ENCODE measurements at places on chromosomes 2 and 18.
A peak's percentile ranks its signal among the peaks of the same experiment; 100 is the strongest.

- peak; percentile 76 for DNase-seq
Measured at GRCh38 chr2:30305235-30305634, 73.9 kb downstream of the LBH start.

GRCh38 chr2:143262389-143262788 is 133.2 kb downstream of the ARHGAP15 start:
- no peak for DNase-seq

GRCh38 chr2:234885118-234885517 is 66.7 kb upstream of the SH3BP4 start:
- no peak for DNase-seq

DNA sequence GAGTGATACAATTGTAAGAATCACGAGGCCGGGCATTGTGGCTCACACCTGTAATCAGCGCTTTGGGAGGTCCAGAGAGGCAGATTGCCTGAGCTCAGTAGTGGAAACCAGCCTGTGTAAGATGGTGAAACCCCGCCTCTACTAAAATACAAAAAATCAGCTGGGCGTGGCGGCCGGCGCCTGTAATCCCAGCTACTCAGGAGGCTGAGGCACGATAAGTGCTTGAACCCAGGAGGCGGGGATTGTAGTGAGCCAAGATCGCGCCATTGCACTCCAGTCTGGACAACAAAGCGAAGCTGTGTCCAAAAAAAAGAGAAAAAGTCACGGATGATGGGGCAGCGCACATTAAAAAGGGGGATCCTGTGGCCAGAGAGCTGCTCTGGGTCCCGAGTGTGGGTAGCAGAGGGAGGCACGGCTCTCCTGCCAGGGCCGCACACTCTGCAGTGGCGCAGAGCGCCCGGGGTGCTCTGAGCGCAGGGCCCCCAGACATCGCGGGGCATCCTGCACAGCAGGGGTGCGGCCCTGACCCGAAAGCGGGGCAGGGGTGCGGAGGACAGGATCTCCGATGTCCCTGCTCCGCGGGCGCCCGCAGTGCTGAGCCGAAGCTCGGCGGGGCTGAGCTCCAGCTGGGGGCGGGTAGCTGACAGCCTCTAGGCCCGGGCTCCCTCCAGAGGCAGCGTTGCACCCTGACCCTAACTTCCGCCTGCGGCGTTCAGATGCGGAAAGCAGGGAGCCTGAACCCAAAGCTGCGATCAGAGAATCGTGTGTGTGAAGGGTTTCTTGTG is 30.4 kb upstream of the RAB6D start:
- peak; percentile 17 for DNase-seq

GRCh38 chr2:19174176-19174575 is 184.2 kb downstream of the OSR1 start:
- no peak for DNase-seq

GRCh38 chr18:22542406-22542835 is 124.7 kb upstream of the CTAGE1 start:
- peak; percentile 72 for DNase-seq

DNA sequence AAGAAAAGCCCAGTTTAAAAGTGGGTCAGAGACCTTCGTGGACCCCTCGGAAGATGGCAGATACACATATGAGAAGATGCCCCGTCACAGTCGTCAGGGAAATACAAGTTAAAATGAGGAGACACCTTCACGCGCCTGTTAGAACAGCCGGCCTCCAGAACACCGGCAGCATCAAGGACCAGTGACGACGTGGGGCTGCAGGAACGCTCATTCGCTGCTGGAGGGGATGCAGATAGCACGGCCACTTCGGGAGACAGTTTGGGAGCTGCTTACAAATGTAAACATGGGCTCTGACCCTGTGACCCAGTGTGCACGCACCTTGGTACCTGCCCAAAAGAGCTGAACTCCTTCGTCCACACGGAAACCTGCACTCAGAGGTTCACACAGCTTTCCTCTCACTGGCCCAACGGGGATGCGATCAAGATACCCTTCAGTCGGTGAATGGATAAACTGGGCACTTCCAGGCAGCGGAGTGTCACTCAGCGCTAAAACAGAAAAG is 83.7 kb upstream of the CTDP1 start:
- DNase-seq, result no peak

DNA sequence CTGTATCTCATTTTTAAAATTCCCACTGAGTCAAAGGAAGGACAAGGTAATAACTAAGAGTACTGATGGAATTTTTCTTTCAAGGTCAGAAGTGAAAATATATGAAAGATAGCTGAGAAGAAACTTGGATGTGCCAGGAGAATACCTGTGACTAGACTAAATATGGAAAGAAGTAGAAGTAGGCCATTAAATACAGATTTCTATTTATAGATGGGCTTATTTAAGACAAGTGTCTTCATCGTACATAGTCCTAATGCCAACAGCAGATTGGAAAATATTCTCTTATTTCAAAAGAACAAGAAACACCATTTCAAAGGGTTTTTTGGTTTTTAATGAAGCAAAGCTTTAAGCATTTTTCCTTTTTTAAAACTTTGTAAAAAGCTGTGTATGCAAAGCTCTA is 22.0 kb downstream of the UGP2 start:
- no peak for DNase-seq

- DNase-seq, result peak; percentile 41
Measured at GRCh38 chr2:17148407-17149145, 369.7 kb downstream of the RAD51AP2 start.

DNA sequence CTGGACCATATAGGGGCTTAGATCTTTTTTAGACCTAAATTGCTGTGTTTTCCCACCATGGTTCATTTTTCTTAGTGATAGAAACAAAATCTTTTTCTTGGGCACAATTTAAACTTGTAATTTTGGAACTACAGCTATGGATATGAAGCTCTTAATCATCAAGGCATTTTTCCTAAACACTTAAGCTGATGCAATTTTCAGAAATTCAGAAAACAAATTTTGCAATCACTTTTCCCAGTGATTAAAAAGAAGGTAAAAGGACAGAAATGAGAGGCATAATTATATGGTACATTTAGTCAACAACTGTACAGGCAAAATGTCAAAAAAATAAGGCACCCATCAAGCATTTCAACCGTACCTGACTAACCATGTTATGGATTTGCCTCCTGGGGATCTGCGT is 665.4 kb downstream of the XIRP2 start:
- no peak for DNase-seq

GRCh38 chr2:172888714-172889669 is 153.3 kb downstream of the RAPGEF4 start:
- DNase-seq, result no peak

GRCh38 chr2:232330068-232330999 is 48.2 kb upstream of the ALPP start:
- no peak for DNase-seq

- no peak for DNase-seq
Measured at GRCh38 chr2:224776795-224777558, 60.8 kb upstream of the CCDC195 start.

GRCh38 chr2:109079590-109079989 is 49.4 kb upstream of the SH3RF3 start:
- no peak for DNase-seq

GRCh38 chr2:69147841-69148533 is 135.0 kb downstream of the ANTXR1 start:
- no peak for DNase-seq

DNA sequence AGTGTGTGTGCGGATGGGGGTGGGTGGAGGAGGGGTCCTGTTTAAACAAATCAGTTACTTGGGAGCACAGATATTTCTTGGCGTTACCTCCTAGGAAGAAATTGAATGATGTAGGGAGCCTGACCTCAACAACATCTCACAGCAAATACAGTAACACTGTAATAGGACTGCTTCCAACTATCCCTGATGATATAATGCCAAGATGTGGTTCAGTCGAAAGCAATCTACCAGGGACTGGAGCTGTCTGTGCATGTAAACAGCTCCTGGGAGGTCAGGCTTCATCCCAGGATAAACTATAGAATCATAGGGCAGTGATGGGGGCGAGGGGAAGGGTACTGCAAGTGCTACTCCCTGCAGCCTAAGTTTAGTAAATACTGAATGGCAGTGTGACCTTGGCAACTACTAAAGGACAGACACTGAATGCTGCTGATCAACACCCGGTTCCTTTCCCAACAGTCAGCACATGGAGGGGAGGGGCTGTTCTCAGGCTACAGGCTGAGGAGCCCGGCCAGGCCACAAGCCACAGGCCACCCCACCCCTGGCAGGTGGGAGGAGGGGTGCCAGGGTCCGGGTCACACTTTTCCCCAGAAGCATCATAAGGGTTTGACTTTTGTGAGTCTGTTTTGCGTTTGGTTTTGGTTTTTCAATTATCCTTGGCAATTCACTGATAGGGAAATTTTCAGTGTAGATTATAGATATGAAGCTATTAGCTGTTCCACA is 85.3 kb upstream of the ZNF397 start:
- DNase-seq, result no peak

DNA sequence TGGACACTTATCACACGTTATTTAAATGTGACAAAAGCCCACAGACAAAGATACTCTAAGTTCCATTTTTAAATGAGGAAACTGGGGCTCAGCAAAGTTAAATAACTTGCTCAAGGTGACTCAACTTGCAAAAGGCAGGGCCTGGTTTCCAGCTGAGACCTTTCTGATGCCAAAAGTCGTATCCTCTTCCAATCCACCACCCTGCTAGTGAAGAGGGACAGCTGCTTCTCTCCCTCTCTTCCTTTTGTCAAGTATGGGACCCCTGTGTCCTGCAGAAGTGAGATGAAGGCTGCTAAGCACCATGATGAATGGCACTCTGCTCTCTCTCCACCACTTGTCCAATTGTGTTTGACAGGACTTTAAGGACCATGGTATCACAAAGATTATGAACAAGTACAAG is 140.9 kb downstream of the DYM start:
- no peak for DNase-seq

- DNase-seq, result no peak
Measured at GRCh38 chr2:144625226-144625625, 105.3 kb upstream of the ZEB2 start.

DNA sequence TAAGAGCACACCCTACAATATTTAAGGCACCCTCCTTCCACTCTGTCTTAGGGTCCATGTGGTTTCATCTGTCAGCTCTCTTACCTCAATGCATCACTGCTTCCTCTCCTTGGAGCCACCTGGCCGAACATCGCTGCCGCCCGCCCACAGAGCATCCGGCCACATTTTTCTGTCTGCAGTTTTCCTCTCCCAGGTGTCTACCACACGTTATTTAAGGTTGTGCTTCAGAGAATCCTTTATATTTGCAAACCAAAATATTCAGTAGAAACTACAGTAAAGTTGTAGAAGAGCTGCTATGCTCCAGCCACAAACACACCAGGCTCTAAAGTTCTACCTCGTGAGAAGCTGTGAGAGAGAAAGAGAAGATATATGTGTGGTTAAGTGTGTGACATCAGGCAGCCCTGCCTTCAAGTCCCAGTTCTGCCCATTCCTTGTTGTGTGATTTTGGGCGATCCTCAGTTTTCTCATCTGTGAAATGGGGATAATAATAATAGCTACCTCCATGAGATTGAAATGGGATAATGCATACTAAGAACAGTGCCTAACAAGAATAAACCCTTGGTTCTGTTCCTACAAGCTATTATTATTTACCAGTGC is 4.9 kb upstream of the STK17B start:
- DNase-seq, result no peak

DNA sequence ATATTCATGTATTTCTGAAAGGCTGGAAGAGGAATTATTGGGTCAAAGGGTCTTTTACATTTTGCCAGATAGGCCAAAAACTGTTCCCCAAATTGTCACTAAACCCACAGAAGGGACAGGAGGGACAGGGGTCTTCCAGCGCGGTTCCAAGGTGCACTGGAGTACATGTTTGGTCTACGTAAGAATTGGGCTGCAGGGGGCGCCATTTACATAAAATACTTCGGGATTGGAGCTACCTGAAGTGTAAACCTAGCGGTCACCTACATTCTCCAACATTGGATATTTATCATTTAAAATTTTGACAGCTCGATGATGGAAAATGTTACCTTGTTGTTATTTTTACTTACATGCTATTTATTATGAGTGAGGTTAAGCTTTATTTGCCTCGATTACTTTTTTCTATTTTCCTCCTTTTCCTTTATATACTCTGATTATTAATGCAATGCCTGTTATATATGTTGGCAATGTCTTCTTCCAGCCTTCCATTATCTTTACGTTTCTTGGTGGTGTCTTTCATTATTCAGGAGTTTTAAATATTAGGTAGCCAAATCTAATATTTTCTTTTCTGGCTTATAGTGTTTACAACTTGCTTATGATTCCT is 43.0 kb upstream of the RAB6C start:
- DNase-seq, result peak; percentile 22

GRCh38 chr2:24380820-24381219 is 20.5 kb upstream of the ITSN2 start:
- DNase-seq, result no peak

- DNase-seq, result no peak
Measured at GRCh38 chr2:49123600-49123999, 30.7 kb downstream of the FSHR start.

- DNase-seq, result no peak
Measured at GRCh38 chr2:144580521-144581161, 60.7 kb upstream of the ZEB2 start.

GRCh38 chr18:24060644-24061043 is 46.1 kb downstream of the TTC39C start:
- DNase-seq, result no peak

DNA sequence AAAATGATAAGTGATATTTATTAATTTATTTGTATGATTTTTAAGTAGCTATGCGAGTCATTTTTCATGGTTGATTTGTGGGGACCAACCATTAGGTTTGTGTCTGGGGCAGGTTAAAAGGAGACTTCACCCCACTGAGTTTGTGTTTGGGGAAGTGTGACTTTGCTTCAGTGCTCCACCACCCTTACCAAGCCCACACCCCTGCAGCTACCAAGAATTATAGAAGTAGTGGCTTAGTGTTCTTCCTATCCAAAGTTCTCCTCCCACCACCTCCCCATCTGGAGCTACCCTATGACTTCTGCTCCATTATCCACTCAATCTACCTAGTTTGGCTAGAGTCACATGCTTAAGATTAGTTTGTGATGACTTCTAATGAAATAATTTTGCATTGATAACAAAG is 182.1 kb upstream of the ZEB2 start:
- no peak for DNase-seq

DNA sequence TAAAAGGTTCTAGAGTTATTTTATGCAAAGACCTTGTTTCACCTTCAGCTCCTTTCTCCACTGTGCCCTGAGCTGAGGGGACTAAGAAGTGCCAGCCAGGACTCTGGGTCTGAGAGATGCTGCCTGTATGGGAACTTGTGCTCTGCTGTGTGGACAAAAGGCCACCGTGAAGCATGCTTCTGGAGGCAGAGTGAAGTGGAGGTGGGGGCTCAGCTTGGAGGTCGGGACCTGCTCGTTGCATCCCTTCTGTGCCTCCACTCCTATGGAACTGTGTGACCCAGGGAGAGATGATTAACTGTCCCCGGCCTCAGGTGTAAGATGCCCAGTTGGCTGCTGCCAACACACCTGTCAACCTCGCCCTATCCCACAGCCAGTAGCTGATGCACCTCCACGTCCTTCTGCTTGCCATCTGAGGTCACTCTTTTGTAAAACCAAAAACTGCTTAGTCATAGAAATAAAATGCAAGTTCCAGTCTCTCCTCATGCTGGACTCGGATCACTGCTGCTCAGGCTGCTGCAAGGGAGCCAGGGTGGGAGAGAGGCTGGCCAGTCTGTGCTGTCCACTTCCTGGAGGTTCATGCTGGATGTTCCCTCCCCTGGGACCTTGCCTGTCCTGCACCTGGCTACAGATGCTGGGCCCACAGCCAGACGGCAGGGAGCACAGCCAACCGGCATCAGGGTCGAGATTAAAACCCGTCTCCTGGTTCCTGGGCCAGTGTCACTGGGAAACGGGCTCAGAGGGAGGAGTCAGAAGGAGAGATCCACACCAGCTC is 113.2 kb downstream of the ACKR3 start:
- DNase-seq, result no peak

- no peak for DNase-seq
Measured at GRCh38 chr2:101779656-101780055, 82.1 kb downstream of the MAP4K4 start.

GRCh38 chr2:209596262-209596661 is 172.4 kb downstream of the MAP2 start:
- no peak for DNase-seq
